ENCODE measurements at places on chromosomes 1 and 21.

GRCh38 chr1:177360791-177361190 is 190.0 kb downstream of the BRINP2 start:
- DNase-seq = no peak

DNA sequence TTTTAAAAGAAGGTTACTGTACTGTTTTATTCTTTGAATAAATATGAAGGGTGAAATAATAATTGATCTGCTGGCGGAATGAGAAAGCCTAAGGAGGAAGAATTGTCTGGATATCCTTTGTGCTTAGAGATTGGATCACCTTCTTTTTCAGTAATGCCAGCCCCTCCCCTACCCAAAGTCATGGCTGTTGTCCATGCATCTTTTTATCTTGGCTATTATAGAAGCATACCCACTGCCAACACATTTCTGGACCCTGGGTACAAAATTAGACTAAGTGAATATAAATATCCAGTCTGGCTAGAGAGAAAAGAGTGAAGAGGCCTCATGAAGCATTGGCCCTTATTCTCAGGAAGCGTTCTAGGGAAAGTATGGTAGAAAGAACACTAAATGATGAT is 28.1 kb downstream of the AK4 start:
- no peak for DNase-seq

DNA sequence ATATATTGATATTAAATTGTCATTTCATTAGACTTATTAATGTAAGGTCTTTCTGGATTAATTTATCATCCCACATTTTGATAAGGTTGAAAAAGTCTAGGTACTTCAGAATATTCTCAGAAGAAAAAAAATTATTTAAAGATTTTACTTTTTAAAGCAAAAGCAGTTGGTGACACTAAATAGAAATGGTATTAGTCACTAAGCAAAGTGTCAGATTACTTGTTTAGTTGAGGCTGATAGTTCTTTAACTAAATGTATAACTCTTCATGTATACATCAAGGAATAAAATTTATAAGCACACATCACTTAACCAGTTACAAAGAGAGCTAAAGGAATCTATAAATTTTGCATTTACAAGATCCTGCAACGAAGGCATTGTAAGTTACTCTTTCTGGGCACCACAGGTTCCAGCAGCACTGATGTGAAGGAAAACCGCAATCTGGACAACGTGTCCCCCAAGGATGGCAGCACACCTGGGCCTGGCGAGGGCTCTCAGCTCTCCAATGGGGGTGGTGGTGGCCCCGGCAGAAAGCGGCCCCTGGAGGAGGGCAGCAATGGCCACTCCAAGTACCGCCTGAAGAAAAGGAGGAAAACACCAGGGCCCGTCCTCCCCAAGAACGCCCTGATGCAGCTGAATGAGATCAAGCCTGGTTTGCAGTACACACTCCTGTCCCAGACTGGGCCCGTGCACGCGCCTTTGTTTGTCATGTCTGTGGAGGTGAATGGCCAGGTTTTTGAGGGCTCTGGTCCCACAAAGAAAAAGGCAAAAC is 101.1 kb downstream of the ADARB1 start:
- DNase-seq = no peak

DNA sequence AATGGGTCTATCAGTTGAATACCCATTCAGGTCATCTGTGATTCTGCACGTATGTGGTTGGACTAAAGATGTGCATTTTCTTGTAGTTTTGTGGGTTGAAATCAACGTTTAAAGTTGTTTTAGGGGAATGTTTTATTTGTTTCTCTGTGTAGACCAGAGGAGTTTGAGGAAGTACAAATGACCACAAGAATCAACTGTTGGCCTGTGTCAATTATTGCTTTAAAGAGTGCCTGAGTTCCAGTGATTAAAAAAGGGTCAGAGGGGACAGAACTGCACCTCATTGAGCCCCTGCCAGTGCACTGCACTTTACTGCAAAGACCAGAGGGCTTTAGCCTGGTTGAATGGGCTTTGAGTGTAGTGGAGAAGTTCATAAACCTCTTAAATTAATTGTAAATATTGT is 190.3 kb downstream of the VPS13D start:
- DNase-seq = no peak

- no peak for DNase-seq
Measured at GRCh38 chr1:229875086-229875485, 192.0 kb upstream of the GALNT2 start.

DNA sequence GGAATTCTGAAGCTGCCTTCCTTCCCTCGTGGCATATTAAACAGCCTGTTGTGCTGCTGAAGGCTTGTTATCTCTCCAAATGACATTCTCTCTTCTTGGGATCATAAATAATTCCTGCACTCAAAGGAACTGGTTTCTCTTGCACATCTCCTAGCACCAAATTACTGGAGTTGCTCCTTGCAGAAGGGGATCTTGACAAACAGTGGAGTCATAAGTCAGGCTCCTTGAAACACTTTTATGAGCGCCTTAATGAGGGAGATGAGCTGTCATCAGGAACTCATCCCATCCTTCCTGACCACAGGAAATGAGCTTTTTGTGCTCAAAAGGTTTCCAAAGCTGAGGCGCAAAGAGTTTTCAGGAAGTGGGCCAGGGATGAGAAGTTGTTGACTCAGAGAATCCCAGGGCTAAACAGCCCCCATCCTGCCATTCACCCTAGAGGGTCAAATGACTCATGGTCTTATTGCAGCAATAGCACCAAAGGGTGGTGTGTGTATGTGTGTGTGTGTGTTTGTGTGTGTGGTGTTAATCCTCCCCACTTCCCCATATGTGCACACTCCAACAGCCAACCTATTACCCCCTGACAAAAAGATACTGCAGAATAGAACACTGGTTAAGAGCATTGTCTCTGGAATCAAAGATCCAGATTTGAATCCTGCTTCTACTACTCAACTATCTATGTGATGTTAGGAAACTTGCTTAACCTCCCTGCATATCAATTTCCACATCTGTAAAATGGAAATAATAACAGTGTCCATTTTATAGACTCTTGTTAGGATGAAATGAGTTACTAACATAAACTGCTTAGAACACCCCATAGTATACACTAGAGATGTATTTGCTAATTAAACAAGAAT is 2.8 kb upstream of the PHC2 start:
- no peak for DNase-seq
